Smooth muscle cell of trachea (primary cell): ENCODE measurements at places on chromosomes 11 and 22. TPM values are rescaled to one million over a fixed set of nuclear protein-coding genes. Genes with fewer than 3 reads are reported as not detected.

Gene GLYAT
- not detected in 2 replicates for total RNA-seq

Gene GRM5
- not detected in 2 replicates for total RNA-seq

Gene C11orf86
- total RNA-seq, result not detected in 2 replicates

Gene SART1
- 51.1 and 57.1 TPM in 2 replicates for total RNA-seq

Gene TH
- total RNA-seq, result under 0.01 TPM in 1 of 2 replicates, not detected in the other
